ENCODE measurements at places on chromosomes 5 and 9. TPM values are rescaled to one million over a fixed set of nuclear protein-coding genes. Genes with fewer than 3 reads are reported as not detected.

NUTM2F gene
- total RNA-seq = not detected

DNA sequence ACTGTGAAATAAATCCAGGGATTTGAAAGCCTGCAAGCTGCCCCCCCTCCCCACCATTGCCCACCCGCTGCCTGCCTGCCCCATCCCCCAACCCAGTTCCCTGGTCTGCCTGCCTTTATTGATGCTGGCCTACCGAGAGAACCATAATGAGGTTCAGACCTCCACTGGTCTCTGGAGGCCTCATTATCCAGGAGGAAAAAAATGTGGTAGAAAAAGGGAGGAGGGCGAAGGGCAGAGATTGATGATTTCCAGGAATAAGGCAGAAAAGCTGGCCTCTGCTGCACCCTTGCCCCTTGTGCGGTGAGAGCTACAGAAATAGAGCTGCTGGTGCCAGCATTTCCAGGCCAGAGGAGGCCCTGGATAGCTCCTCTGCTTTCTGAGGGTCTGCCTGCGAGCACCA lies 216.1 kb downstream of the PAPPA start:
- DNase-seq = no peak
- no peaks in the 10 kb centered on the region for H3K36me3 ChIP-seq
- no peak overlapping the region for H3K4me3 ChIP-seq
- H3K27ac ChIP-seq = no peak overlapping the region
- H3K4me1 ChIP-seq = peaks cover 2% of the 10 kb centered on the region
- H3K27me3 ChIP-seq = no peaks in the 10 kb centered on the region

- DNase-seq = no peak
- H3K4me1 ChIP-seq = no peaks in the 10 kb centered on the region
- H3K36me3 ChIP-seq = no peaks in the 10 kb centered on the region
- H3K27me3 ChIP-seq = no peaks in the 10 kb centered on the region
- no peak overlapping the region for H3K4me3 ChIP-seq
- H3K27ac ChIP-seq = no peak overlapping the region
Measured at GRCh38 chr5:60453186-60453976, 246.6 kb downstream of the DEPDC1B start.

DNA sequence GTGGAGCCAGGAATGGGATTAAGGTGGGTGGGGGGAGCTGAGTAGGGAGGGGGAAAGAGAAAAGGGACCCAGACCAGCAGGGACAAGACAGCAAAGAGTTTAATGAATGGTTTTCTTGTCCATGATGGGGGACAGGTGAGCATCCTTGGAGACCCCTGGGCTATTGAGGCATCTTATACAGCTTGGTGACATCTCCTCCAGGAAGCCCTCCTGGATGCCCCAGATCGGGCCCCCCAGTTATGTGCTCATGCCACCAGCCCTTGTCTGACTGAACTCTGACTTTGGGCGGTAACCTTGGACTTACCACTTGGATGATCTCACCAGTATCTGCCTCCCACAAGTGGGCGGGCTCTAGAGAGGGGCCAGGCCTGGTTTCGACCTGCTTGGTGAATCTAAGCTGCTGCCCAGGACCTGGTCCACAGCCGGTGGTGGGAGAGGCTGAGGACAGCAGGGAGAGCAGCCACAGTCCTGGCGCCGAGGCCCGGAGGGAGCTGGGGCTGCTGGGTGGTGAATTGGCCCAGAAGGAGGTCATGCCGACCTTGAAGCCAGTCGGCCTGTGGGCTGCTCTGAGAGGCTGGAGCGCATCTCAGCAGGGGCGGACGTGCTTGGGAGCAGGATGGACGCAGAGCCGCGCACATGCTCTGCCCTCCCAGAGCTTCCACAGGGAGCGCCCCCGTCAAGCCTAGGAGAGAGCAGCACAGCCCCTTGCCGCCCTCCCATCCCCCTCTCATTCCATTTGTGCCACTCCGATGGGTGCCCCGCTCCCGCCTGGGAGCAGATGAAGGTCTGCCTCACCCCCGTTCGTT lies 36.2 kb downstream of the UNC5A start:
- no peak for DNase-seq
- H3K27ac ChIP-seq = no peak overlapping the region
- no peaks in the 10 kb centered on the region for H3K27me3 ChIP-seq
- no peaks in the 10 kb centered on the region for H3K4me1 ChIP-seq
- H3K4me3 ChIP-seq = no peak overlapping the region
- H3K36me3 ChIP-seq = no peaks in the 10 kb centered on the region

DNA sequence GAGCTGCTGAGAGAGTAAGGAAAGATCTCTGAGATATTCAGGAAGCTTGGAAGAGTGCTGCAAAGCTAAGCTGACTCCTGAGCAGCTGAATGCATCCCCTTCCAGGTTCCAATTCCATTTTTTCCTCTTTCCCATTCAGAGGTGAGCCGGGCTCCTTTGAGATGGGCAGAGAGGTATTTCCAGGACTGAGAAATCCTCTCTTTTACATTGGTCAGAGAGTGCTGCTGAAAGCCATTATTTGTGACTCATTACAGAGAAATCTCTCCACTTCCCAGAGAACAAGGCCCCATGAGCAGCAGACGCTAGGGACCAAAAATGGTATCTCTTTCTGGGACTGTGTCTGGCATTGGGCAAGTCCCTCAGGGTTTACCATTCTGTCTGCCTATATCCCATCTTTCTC lies 3.7 kb downstream of the MCTP1 start:
- no peak overlapping the region for H3K27ac ChIP-seq
- H3K4me3 ChIP-seq = no peak overlapping the region
- H3K27me3 ChIP-seq = no peaks in the 10 kb centered on the region
- H3K36me3 ChIP-seq = no peaks in the 10 kb centered on the region

DNA sequence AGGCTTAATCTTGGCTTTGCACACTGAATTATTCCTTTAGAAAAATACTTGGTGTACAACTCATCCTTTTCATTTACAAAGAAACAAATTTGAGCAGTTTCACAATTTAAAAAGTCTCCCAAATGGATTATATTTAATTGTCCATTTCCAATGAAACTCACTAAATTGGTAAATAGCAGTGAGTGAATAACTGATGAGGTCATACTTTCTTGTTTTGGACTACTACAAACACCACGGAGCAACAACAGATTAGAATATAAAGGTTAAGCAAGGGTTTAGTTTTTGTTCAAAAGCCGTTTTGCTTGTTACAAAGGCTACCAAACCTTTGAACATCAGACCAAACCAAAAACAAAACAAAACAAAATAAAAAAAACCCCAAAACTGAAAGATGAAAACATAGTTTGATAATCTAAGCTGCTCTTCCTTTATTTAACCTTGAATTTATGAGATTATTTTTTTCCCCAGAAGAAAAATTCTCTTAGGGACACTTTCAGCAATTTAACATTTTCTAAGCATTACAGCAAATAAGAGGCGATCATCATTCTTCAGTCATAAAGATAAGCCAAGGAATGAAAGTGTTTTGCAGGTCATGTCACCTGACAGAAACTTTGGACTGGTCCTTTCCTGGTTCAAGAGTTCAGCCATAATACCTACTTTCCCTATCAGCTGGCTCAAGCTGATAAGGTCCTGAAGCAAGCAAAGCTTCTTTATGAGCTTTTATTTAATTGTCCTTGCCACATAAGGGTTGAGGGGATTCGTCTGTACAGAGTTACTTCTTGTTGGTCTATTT lies 99.7 kb upstream of the CDKN2B start:
- no peak overlapping the region for H3K4me3 ChIP-seq
- no peak for DNase-seq
- H3K27me3 ChIP-seq = no peaks in the 10 kb centered on the region

DNA sequence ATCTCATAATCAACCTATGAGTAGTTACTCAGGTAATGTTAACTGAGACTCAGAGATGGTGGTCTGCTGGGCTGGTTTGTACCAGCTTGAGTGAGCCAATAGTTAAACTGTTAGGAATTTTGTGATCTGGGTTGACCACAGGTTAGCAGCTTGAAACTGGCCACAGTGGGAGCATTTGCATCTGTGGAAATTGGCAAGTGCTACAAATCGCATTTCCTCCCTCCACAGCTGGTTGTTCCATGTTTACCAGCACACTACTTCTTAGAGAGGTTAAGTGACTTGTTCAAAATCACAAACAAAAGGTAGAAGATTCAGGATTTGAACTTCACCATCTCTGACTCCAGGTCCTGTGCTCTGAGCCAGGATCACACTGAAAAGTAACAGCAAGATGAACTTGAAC lies 446.9 kb upstream of the CLINT1 start:
- H3K27me3 ChIP-seq = no peaks in the 10 kb centered on the region
- DNase-seq = no peak
- no peaks in the 10 kb centered on the region for H3K4me1 ChIP-seq
- no peak overlapping the region for H3K4me3 ChIP-seq
- no peak overlapping the region for H3K27ac ChIP-seq

PELO gene
- total RNA-seq = 11.3 TPM

- peaks cover 8% of the 10 kb centered on the region for H3K4me1 ChIP-seq
- no peak for DNase-seq
- peak overlapping the region; percentile 43 for H3K4me3 ChIP-seq
- no peaks in the 10 kb centered on the region for H3K36me3 ChIP-seq
- no peak overlapping the region for H3K27ac ChIP-seq
- no peaks in the 10 kb centered on the region for H3K27me3 ChIP-seq
Measured at GRCh38 chr5:95619514-95620029, 315 bp upstream of the GPR150 start.

CTNND2 gene
- total RNA-seq = 5.6 TPM

GRCh38 chr5:92599217-92599810 lies 981.7 kb downstream of the NR2F1-AS1 start:
- no peaks in the 10 kb centered on the region for H3K36me3 ChIP-seq
- no peak for DNase-seq
- H3K4me1 ChIP-seq = peaks cover 2% of the 10 kb centered on the region
- no peak overlapping the region for H3K27ac ChIP-seq
- H3K27me3 ChIP-seq = no peaks in the 10 kb centered on the region

FGF18 gene
- total RNA-seq = 0.38 TPM

DNA sequence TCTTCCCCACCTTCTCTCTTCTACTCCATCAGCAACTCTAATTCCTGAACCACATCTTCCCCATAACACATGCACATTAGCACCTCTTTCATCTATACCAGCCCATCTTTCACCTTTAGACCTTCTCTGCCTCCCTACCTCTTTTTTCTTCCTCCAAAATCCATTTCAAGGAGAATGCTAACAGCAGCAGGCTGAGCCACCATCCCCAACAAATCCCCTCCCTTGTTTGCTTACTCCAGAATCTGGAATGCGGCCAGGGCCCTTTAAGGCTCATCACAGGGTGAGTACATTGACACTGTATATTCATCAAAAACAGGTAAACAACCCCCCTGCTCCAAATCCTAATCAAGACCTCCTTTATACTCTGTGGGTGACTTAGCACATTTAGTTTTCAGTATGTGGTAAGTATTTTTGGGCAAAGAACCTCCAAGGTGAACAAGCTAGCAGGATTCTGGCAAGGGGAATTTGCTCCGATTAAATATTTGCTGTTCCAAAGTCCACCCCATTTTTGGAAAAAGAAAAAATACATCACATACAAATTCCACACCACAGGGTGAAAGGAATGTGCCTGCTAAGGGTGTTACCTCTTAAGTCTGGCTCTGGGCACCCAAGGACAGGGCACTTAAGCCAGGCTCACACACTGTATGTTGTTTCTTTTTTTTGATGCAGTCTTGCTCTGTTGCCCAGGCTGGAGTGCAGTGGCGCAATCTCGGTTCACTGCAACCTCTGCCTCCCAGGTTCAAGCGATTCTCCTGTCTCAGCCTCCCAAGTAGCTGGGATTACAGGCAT lies 71.4 kb downstream of the SERINC5 start:
- H3K36me3 ChIP-seq = no peaks in the 10 kb centered on the region
- no peaks in the 10 kb centered on the region for H3K27me3 ChIP-seq
- peaks cover 10% of the 10 kb centered on the region for H3K4me1 ChIP-seq
- H3K27ac ChIP-seq = no peak overlapping the region
- DNase-seq = no peak

GRCh38 chr5:102375272-102375671 lies 79.2 kb upstream of the SLCO4C1 start:
- DNase-seq = no peak
- H3K27ac ChIP-seq = no peak overlapping the region
- H3K4me1 ChIP-seq = no peaks in the 10 kb centered on the region
- H3K36me3 ChIP-seq = no peaks in the 10 kb centered on the region
- no peak overlapping the region for H3K4me3 ChIP-seq
- no peaks in the 10 kb centered on the region for H3K27me3 ChIP-seq

GRCh38 chr5:127415034-127415433 lies 102.4 kb upstream of the PRRC1 start:
- no peaks in the 10 kb centered on the region for H3K36me3 ChIP-seq
- no peak overlapping the region for H3K4me3 ChIP-seq
- H3K27ac ChIP-seq = no peak overlapping the region

LURAP1L gene
- 1.7 TPM for total RNA-seq

DNA sequence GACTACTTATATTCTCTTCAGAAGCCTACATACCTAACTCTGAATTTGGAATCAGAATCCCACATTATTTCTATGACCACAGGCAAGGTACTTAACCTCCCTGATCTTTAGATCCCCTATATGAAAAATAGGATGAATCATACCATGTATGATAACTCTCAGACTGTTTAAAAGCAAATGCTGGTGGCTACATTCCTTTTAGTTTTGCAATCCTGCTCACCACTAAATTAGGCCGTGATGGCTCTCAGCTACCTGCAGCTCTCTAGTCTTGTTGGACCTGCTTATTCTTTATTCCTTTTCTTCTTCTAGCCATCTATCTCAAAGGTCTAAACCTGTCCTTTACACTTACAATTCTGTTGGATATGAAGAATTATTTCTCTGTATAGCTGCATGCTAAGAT lies 303.4 kb upstream of the ATP10B start:
- H3K27me3 ChIP-seq = no peaks in the 10 kb centered on the region
- H3K27ac ChIP-seq = no peak overlapping the region

DNA sequence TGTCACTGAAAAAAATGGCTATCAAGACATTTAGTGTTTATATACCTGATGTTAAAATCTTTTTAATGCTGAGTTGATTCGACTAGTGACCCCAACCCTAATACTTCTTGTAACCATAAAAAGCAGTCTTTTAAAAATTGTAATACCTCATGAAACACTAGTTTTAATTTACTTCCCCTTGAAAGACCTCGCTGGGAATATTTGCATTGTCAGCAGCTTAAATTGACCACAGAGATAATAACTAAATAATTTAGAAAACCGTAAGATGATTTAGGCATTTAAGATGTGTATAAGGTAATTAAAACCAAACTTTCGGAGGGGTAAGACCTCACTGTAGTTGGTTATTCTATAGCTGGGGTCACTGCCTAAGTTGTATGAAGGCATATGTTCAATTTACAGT lies 89.8 kb downstream of the FGF10 start:
- no peaks in the 10 kb centered on the region for H3K27me3 ChIP-seq
- no peaks in the 10 kb centered on the region for H3K4me1 ChIP-seq
- DNase-seq = no peak
- H3K27ac ChIP-seq = no peak overlapping the region
- no peaks in the 10 kb centered on the region for H3K36me3 ChIP-seq

CXCL14 gene
- 3.0 TPM for total RNA-seq

ST6GALNAC4 gene
- 49.6 TPM for total RNA-seq

ANKRD31 gene
- 0.38 TPM for total RNA-seq

GRCh38 chr9:33435821-33436277 lies 11.5 kb downstream of the AQP3 start:
- no peaks in the 10 kb centered on the region for H3K4me1 ChIP-seq
- H3K4me3 ChIP-seq = no peak overlapping the region
- H3K36me3 ChIP-seq = no peaks in the 10 kb centered on the region
- no peaks in the 10 kb centered on the region for H3K27me3 ChIP-seq
- no peak overlapping the region for H3K27ac ChIP-seq
- no peak for DNase-seq

CA9 gene
- total RNA-seq = 1.1 TPM

GRCh38 chr5:119312403-119312802 lies 43.4 kb upstream of the TNFAIP8 start:
- no peaks in the 10 kb centered on the region for H3K4me1 ChIP-seq
- no peaks in the 10 kb centered on the region for H3K36me3 ChIP-seq
- H3K27ac ChIP-seq = no peak overlapping the region
- no peaks in the 10 kb centered on the region for H3K27me3 ChIP-seq

BOD1 gene
- total RNA-seq = 57.6 TPM

AFAP1L1 gene
- total RNA-seq = 8.3 TPM
